ENCODE measurements at places on chromosomes 16 and 17.

DNA sequence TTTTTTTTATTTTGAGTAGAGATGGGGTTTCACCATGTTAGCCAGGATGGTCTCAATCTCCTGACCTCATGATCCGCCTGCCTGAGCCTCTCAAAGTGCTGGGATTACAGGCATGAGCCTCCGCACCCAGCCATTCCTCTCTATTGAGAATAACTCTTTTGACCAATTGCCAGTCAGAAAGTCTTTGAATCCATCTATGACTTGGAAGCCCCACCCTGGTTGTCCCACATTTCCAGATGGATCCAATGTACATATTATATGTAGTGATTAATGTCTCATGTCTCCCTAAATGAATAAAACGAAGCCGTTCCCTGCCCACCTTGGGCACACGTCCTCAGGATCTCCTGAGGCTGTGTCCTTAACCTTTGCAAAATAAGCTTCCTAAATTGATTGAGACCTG lies 228.3 kb upstream of the NLRP1 start:
- DNase-seq = no peak

DNA sequence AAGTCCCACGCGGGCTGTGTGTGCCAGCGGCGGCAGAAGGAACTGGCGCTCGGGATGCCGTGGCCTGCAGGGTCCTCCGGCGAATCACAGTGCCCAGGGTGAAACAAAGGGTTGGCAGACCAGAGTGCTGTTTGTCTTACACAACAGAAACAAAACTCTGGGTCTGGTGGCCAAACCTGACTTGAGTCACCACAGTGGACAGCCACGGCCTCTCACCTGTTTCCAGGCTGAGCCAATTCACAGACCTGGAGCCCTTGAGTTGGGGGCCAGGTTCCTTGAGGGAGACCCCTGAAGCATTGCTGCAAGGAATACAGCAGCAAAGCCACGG lies 2.1 kb upstream of the CHMP6 start:
- DNase-seq = no peak

DNA sequence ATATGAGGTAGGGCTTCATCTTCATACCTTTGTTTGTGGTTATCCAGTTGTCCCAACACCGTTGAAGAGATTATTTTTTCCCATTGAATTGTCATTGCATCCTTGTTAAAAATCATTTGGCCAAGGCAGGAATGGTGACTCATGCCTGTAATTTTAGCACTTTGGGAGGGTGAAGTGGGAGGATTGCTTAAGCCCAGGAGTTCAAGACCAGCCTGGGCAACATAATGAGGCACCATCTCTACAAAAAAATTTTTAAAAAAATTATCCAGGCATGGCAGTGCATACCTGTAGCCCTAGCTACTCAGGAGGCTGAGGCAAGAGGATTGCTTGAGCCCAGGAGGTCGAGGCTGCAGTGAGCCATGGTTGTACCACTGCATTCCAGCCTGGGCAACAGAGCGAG lies 223.9 kb downstream of the TANC2 start:
- no peak for DNase-seq

- DNase-seq = no peak
Observed at GRCh38 chr16:81492965-81493754, 48.6 kb downstream of the CMIP start.

DNA sequence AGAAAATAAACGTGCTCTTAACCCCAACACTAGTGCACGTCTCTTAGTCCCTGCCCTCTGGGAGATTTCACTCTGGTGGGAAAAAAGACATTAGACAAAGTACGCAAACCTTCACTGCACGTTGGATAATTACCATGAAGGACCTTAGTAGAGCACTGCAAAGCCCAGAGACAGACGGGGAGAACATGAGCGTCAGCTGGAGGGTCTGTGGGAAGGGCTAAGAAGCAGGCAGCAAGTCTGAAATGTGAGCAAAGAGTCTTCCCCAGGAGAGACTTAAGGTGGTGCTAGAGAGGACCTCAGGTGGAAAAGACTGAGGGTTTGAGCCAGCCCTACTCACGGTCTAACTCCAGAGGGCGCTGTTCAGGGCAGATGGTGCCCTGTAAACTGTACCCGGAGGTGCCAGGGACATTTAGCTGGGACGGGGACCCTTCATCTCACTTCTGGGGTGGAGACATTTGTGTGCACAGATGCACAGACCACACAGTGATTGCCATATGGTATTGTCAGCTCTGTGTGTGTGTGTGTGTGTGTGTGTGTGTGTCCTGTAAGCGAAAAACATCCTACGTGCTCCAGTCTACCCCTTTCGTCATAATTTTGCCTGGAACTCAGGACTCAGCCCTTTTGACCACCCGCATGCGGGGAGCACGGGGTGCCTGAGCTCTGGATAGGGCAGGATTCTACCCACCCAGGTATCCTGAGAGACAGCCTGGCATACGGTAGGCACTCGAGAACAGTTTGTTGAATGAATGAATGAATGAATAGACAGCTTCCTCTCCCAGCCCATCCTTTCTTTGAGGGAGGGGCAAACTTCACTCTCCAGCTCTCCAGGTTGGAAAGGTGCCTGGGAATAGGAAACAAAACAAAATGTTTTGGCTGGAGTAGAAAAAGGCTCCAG lies 10.1 kb upstream of the STAC2 start:
- peak; percentile 33 for DNase-seq

- peak; percentile 52 for DNase-seq
Observed at GRCh38 chr16:48542020-48542473, 67.9 kb downstream of the N4BP1 start.

DNA sequence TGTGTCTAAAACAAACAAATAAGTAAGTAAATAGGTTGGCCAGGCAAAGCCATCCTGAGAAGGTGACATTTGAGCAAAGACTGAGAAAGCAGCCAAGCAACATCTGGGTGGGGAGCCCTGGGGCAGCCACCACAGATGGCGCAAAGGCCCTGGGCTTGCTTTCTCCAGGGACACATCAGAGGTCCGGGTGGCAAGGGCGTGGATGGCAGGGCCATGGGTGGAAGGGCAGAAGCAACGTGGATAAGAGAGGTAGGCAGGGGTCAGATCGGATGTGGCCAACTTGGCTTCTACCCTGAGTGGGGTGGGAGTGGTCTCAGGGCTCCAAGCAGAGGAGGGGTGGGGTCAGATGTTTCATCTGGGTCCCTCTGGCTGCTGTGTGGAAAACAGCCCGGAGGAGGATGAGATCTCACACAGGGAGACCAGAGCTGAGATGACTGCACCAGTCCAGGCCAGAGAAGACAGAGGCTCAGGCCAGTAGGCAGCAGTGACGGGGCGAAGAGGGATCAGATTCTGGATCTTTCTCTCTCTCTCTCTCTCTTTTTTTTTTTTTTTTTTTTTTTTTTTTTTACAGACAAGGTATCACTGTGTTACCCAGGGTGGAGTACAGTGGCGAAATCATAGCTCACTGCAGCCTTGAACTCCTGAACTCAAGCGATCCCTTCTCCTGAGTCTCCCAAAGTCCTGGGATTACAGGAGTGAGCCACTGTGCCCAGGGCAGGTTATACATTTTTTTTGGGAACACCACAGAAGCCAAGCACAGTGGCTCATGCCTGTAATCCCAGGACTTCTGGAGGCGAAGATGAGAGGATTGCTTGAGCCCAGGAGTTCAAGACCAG lies 6.1 kb upstream of the SPN start:
- DNase-seq = no peak

GRCh38 chr17:10306585-10306984 lies 66.2 kb downstream of the MYH13 start:
- DNase-seq = no peak

DNA sequence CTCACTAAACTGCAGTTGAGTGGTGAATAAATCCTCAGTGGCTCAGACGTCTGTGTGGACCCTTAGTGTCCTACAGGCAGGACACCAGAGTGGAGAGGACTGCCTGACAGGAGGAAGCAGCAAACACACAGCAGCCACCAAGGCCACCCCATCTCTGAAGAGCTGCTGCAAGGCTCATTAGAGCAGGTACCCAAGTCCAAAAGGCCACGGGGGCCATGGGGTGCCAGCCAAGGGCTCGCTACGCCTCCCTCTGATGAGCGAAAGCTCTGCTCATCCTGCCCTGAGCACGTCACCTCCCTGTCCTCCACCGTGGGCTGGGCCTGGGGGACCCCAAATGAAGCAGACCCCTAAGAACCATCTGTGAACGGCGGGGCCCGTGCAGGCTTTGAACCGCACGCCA lies 70.1 kb upstream of the DOC2B start:
- DNase-seq = no peak

- DNase-seq = no peak
Observed at GRCh38 chr16:72428681-72429376, 256.9 kb upstream of the PMFBP1 start.

- no peak for DNase-seq
Observed at GRCh38 chr16:75195811-75196790, 10.9 kb downstream of the CTRB2 start.

DNA sequence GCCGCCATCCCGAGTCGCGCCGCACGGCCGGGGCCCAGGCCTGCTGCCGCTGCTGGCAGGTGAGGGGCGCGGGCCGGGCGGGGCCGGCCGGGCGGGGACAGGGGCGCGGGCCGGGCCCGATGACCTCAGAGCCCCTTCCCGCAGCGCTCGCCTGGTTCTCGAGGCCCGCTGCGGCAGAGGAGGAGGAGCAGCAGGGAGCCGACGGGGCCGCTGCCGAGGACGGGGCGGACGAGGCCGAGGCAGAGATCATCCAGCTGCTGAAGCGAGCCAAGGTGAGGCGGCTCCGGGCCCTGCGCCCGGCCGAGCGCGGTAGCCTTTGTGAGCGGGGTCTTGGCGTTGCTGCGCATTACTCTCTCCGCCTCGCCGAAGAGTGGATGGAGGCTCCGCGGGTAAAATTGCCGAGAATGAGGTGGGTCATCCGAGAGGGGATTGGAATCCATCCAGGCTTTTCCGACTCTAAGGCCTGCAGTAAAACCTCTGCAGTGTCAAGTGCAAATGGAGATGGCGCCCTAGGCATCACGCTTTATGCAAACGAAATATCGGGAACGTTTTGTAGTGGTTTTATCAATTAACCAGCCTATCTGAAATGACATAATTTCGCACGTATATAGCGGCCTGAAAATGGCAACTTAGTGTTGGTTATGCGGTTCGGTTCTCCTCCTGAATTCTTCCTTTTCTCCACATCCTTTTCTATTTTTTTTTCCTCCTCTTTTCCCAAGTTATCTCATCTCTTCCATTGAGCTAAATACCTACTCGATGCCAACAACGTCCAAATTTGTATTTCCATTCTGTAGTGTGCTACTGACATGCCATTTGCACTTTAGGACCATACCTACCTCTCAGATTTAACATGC lies 577 bp downstream of the TTC19 start:
- no peak for DNase-seq

DNA sequence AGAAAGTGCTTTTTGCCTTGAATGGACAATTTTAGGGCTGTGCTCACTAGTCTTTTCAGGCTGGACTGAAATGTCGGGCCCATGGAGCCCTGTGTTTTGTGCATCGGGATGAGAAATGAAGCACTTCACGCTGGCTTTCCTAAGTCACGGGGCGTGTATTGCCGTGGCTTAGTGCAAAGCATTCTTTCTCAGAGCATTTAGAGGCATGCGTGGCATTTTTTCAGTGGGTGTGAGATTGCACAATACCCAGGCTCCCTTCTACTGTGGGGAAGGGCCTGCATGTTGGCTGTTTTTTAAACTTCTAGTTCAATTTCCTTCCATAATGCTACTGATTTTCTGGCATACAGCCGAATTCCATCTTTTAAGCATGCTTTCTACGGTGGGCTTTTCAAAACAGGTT lies 12.6 kb upstream of the POLR3E start:
- DNase-seq = no peak

GRCh38 chr17:59521465-59522126 lies 43.8 kb upstream of the DHX40 start:
- DNase-seq = peak; percentile 36

- no peak for DNase-seq
Observed at GRCh38 chr17:19939993-19940721, 37.5 kb downstream of the AKAP10 start.

DNA sequence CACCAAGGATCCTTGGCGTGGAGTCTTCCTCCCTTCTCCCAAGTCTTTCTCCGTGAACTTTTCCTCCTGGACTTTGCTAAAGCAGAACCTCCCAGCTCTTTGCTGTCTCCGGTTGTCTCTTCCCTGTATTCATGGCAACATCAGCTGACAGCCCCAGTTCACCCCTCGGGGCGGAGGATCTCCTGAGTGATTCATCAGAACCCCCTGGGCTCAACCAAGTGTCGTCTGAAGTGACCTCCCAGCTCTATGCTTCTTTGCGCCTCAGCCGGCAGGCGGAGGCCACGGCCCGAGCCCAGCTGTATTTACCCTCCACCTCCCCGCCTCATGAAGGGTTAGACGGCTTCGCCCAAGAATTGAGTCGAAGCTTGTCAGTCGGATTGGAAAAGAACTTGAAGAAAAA lies 943 bp downstream of the CNTROB start:
- no peak for DNase-seq

DNA sequence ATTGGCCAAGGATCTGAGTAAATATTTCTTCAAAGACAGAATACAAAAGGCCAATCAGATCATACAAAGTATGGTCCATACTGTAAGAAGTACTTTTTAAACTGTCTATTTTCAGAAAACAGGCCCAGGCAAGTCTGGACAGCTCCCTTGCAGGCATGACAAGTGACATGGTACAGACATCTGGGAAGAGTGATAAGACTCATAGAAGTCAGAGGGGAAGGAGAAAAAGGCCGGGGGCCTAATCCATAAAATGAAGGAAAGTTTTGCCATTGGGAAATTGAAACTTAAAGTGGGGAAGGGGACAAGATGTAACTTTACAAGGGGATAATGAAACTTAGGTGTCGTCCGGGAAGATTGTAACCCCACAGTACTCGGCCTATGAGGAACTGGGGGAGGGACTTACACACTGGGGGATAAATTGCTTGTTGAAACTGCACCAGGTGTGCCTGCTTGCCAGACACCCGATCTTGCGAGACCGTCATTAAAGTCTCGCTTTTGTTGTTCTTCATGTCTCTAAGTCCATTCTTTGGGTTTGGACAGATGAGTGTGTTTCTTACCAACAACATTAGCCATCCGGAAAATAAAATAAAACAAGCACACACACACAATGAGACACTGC lies 684.0 kb downstream of the CDH11 start:
- DNase-seq = no peak

DNA sequence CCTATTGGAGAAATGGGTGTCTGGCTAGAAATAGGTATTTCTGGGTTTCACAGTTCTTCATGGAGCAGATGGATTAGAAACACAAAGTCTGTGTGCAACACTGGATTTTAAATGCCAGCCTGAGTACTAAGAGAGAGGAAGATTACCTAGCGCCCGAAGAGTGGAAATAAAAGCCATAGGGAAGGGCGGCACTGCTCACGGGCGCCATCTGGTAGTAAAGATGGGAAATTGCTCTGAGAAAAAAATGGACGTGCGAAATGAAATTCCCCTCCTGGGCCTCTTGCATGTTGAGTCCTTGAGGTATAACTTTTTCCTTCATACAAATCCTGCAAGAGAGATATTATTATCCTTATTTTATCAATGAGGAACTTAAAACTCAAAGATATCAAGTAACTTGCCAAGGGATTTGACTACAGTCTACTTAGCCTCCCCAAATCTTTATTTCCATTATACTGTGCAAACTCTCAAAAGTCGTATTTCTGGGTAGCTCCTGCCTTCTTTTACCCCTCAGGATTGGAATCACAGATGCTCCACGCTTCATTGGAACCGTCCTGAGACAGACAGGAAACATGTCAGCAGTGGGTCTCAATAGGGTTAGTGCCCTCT lies 72.8 kb downstream of the MMD start:
- peak; percentile 31 for DNase-seq

- DNase-seq = no peak
Observed at GRCh38 chr17:82358465-82359350, at the start of gene TEX19. TSS of gene TEX19 (plus strand) at chr17:82359247. CDS start at chr17:82362151, 2,904 bp downstream.

Measured in fibroblast of the conjunctiva (primary cell).